ENCODE measurements at places on chromosomes 7 and 10.

GRCh38 chr7:5491251-5492019 is 67.8 kb upstream of the TNRC18 start:
- DNase-seq: no peak

DNA sequence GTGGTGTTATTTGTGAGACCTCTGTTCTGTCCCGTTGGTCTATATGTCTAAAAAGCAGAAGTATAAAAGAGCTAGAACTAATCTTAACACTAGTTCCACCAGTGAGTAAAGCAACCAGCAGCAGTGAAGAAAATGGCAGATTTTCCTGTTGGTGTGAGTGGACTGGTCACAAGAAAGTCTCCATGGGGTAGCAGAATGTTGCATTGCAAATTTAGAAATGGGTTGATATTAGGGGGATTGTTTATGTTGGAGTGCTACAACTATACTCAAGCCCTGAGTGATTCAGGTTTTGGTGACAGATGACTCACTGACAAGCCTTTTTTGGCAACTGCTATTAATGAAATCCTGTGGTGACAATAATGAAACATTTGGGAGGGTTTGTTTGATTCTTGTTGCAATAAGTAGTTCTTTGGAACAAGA is 5.6 kb downstream of the AVL9 start:
- no peak for DNase-seq

DNA sequence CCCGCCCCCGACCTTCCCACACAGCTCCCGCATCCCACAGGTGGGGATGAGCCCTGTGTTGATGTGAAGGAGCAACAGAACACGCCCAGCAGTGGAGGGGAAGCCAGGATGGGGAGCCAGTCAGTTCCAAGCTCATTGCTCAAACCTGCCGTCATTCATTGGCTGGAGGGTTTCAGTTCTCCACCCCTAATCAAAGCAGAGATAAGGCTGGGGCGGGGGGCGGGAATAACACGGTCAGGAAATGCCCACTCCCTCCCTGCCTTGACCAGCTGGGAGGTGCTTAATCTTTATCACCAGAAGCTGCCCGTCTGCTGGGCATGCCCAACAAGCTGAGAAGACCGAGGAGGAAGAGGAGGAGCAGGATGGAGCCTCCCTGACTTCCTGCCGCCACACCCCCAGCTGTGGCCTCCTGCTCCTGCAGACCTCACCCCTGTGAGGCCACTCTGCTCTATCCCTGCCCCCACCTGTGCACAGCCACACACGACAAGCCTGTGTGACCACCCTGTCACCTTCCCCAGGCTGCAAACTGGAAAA is 265.1 kb downstream of the ZEB1 start:
- DNase-seq: no peak

DNA sequence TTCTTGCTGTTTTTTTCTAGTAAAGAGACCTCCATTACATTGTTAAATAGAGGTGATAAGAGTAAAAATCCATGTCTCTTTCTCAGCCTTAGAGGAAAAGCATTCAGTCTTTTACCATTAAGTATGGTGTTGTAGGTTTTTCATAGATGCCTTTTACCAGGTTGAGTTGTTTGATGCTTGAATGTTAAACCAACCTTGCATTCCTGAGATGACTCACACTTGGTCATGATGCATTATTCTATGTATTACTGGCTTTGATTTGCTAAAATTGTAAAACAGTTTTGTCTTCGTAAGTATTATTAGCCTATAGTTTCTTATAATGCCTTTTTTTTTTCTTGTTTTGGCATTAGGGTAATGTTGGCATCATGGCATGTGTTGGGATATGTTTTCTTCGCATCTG is 90.0 kb downstream of the ANKRD61 start:
- DNase-seq: no peak

GRCh38 chr7:114481999-114482398 is 67.4 kb downstream of the FOXP2 start:
- no peak for DNase-seq

DNA sequence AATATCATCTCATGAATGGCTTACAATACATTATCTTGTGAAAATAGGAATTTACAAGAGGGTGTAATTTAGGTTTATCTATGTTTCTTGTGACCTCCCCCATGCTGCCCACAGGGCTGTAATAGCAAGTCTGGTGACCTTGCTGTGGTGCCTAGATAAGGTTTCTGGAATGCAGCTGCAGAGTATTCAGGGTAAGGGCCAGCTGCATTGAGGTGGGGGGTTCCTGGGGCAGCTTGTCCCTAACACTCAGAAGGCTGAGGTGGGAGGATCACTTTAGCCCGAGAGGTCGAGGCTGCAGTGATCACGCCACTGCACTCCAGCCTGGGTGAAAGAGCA is 5.3 kb upstream of the DHTKD1 start:
- no peak for DNase-seq

DNA sequence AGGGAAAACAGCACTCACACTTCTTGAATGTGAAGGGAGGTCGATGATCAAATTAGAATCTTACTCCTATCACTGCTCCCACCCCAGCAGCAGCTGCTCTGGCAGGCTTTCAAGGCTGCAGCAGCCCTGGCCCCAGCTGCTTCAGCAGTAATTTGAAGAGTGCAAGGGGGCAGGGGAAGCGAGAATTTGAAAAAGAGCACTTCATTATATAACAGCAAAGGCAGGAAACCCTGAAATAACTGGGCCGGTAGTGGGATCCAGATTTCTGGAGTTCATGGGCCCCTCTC is 44.9 kb downstream of the MYPN start:
- DNase-seq: no peak

DNA sequence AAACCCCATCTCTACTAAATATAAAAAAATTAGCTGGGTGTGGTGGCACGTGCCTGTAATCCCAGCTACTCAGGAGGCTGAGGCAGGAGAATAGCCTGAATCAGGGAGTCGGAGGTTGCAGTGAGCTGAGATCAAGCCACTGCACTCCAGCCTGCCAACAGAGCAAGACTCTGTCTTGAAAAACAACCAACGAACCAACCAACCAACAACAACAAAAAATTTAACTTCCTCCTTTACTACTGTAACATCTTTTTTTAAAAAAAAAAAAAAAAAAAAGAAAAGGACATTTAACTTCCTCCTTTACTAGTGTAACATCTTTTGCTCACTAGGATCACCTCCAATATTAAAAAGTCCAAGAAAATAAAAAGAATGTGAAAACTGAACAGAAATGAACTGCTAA is 92.3 kb upstream of the TMEM168 start:
- DNase-seq: no peak

GRCh38 chr10:103818765-103819374 is 36.5 kb downstream of the SH3PXD2A start:
- DNase-seq: no peak

GRCh38 chr7:155358066-155358947 is 60.6 kb downstream of the INSIG1 start:
- DNase-seq: no peak

- no peak for DNase-seq
Observed at GRCh38 chr10:118840071-118840775, 85.5 kb upstream of the CACUL1 start.

DNA sequence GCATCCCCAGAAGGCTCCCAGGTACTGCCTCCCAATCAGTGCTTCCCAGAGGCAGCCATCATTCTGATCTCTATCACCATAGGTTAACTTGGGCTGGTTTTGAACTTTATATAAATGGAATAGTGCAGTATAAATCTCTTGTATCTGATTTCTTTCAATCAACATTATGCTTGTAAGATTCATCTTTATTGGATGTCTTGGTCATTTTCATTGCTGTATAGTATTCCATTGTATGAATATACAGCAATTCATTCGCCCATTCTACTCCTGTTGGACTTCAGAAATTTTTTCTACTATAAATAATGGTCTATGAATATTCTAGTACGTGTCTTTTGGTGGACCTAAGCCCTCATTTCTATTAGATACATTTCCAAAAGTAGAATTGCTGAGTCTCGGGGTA is 16.1 kb upstream of the OGDHL start:
- DNase-seq: no peak

GRCh38 chr7:52682993-52683392 is 352.4 kb upstream of the POM121L12 start:
- no peak for DNase-seq

- DNase-seq: no peak
Observed at GRCh38 chr10:92790440-92790839, 57.9 kb upstream of the EXOC6 start.

DNA sequence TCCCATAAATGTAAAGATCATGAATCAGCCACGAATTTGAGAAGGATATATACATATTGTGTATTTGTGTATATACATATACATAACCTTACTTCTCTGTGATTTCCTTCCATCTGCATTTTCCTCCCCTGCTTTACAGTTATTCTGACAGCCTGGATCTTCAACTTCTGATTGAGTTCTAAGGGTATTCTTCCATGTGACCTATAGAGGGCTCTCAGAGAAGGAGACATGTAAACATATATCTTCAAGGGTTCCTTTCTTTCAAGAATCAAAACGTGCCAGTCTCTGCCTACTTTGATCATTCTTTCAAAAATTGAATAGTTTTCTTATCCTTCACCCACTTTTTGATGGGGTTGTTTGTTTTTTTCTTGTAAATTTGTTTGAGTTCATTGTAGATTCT is 453.7 kb upstream of the POT1 start:
- DNase-seq: no peak
